HCT116 (cell line): ENCODE measurements at places on chromosomes 6 and 20. TPM values are rescaled to one million over a fixed set of nuclear protein-coding genes. Genes with fewer than 3 reads are reported as not detected.

GRCh38 chr6:158769234-158769770 lies 49.9 kb downstream of the EZR start:
- no peak for DNase-seq

- DNase-seq = no peak
Observed at GRCh38 chr6:119430805-119431204, 81.2 kb upstream of the MAN1A1 start.

DNA sequence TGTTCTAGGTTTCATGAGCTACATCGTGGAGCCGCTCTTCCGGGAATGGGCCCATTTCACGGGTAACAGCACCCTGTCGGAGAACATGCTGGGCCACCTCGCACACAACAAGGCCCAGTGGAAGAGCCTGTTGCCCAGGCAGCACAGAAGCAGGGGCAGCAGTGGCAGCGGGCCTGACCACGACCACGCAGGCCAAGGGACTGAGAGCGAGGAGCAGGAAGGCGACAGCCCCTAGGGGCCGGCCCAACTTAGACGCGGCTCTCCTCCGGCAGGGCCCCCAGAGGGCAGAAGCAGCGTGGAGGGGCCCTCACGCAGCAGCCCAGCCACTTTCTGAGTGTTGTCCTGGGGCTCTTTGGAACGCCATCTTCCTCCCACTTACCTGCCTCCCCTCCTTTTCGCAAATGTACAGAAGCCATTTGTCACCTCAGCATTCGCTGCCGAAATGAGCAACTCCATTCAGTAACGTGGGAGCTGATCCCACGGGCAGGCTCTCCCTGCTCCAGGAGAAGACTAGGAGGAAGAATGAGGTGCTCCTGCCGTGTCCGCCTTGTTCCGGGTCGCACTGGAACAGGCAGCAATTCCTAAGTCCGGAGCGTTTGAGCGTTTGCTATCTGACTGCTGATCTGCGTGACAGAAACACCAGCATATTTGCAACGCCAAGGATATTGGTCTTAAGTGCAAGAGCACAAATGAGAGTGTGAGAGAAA lies 58.4 kb downstream of the MTFR2 start:
- DNase-seq = no peak

The PRDM1 gene
- 3.4 TPM for total RNA-seq

- no peak for DNase-seq
Observed at GRCh38 chr6:127210725-127211124, 55.9 kb upstream of the RNF146 start.

- no peak for DNase-seq
Observed at GRCh38 chr6:142702501-142703460, 242.2 kb downstream of the HIVEP2 start.

DNA sequence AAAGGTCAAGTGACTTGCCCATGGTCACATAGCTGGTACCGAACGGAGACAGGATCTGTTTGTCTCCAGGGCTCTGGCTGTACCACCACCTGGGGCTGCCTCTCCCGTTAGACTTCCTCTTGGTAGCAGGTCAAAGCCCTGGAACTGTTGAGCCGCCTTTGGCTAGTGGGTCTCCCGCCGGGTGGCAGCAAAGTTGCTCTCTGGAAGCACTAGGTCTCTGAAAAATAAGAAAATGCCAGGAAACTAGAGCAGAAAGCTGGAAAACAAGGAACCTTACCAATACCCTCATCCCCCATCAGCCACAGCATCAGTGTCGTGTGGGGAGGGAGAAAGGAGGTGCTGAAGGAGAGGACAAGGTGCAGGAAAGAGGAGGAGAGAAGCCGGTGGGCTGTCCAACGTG lies 291.0 kb upstream of the SUPT3H start:
- DNase-seq = no peak
